ENCODE measurements at places on chromosomes 12 and 14.

- no peak for DNase-seq
These were observed 34.9 kb upstream of the TMEM179 start for GRCh38 chr14:104639471-104639870.

DNA sequence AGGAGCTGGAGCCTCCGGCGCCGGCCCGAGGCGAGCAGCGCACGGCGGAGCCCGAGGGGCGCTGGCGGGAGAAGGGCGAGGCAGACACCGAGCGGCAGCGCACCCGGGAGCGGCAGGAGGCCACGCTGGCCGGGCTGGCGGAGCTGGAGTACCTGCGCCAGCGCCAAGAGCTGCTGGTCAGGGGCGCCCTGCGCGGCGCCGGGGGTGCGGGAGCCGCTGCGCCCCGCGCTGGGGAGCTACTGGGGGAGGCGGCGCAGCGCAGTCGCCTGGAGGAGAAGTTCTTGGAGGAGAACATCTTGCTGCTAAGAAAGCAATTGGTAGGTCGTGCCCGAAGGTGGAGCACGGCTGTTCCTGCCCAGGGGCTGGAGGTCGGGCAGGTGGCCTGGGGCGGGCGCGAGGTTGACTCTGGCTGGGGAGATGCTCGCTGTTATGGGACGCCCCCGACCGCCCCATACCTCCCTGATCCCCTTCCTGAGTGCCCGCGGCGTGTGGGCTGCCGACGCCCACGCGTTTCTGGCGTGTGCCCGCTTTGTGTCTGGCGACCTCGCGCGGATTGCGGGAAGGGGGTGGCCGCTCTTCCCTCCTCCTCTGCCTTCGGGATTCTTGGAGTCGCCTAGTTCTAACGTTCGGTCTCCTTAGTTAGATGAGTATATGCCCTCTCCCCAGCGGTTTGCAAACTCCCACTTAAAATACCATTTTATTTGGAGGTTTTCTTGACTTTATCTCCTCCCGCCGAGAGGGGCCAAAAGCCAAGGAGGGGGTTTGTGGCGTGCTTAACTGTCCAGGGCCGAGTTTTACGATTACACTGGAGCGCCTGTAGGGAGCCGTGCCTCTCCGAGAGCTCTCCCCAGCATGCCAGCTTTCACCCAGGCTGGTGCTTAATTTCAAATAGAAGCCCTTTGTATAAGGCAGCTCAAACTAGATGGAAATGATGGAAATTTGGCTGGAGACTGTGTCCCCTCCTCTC, 752 bp downstream of the DACT1 start:
- peak; percentile 32 for DNase-seq

- DNase-seq, result no peak
These were observed 790 bp downstream of the SSH1 start for GRCh38 chr12:108856428-108857157.

DNA sequence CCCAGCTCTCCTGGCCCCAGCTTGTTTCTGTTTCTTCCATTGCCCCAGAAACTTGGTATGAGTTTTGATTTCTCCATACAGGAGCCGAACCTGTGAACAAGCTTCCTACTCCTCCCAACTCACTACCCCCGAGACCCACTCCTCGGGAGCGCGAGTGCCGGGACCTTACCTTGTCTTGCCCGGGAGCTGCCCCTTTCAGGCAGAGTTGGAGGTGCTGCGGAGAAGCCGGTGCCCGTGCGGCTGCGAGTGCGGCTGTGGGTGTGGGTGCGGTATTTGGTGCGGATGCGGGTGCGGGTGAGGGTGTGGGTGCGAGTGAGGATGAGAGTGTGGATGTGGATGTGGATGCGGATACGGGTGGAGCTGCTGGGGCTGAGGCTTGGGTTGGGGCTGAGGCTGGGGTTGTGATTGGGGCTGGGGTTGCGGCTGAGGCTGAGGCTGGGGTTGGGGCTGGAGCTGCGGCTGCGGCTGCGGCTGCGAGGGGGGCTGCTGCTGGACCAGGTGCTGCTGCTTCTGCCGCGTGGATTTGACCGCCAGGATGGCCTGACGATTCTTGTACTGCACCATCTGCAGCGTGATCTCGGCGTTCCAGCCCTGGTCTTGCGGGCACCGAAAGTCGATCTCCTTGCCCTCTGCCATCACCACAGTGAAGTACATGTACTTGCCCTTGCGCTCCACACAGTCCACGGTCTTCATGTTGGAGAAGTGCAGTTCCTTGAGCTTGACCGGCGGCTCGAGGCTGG, 1.1 kb downstream of the PHLDA1 start:
- DNase-seq, result no peak

GRCh38 chr12:40149673-40150260, 43.9 kb upstream of the SLC2A13 start:
- no peak for DNase-seq

DNA sequence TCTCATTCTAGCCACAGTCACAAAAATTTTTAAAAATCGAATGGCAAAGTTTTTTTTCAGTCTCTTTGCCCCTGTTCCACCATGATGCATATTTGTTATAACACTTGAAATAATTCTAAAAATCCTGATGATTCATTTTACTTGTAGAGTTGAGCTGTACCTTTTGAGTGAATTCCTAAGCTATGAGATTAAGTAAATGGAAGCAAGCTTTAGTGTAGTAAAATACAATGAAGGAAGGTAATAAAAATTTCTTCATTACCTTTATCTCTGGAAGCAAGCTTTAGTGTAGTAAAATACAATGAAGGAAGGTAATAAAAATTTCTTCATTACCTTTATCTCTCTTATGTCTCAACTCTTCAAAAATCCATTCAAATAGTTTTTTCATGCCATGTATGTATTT, 46.1 kb downstream of the TMTC3 start:
- no peak for DNase-seq

GRCh38 chr12:67269633-67270573, 745 bp downstream of the CAND1 start:
- no peak for DNase-seq
